ENCODE measurements at places on chromosomes 11 and 22.
A peak's percentile ranks its signal among the peaks of the same experiment; 100 is the strongest.

DNA sequence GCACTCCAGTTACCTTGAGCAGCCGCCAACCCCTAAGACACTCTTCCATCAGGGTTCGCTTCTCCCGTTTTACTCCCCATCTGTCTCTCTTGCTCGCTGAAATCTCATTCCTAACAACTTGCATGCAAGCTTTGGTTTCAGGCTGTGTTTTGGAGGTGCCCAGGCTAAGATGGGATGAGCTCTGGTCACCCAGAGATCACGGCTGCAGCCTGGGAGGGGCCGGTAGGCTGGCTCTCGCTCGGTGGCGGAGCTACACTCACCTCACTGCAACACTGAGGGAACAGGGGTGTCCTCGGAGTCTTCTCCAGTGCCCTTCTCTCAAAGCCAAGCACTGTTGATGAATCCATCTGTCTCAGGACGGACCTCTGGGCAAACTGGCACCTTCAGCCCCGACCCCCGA is 197.5 kb downstream of the BARX2 start:
- no peak for DNase-seq

- DNase-seq, result no peak
These were observed 52.2 kb downstream of the BMAL1 start for GRCh38 chr11:13329670-13330356.

DNA sequence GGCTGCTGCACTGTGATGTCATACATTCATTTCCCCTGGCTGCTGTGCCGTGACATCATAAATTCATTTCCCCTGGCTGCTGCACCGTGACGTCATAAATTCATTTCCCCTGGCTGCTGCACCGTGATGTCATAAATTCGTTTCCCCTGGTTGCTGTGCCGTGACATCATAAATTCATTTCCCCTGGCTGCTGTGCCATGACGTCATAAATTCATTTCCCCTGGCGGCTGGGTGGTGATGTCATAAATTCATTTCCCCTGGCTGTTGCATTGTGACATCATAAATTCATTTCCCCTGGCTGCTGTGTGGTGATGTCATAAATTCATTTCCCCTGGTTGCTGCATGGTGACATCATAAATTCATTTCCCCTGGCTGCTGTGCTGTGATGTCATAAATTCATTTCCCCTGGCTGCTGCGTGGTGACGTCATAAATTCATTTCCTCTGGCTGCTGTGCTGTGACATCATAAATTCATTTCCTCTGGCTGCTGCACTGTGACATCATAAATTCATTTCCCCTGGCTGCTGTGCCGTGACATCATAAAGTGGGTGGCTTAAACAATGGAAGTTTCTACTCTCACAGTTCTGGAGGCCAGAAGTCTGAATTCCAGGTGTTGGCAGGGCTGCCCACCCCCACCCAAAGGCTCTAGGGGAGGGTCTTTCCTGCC is 301.1 kb downstream of the SHANK2 start:
- DNase-seq, result no peak

DNA sequence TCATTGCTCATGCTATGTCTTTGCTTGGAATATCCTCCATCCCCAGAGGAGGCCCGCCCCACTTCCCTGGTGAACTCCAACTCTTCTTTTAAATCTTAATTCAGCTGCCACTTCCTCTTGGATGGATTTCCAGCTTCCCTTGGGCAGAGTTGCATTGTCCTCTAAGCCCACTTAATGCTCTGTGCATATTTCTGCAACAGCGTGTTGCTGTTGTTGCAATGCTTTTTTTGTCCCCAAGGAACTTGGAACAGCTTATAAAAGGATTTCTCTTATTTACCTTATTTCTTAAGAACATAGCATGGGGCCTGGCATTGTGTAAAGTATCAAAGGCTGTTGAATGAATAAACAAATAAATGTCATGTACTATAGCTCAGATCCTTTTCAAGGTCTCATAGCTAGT is 507.4 kb downstream of the METTL15 start:
- DNase-seq, result no peak

DNA sequence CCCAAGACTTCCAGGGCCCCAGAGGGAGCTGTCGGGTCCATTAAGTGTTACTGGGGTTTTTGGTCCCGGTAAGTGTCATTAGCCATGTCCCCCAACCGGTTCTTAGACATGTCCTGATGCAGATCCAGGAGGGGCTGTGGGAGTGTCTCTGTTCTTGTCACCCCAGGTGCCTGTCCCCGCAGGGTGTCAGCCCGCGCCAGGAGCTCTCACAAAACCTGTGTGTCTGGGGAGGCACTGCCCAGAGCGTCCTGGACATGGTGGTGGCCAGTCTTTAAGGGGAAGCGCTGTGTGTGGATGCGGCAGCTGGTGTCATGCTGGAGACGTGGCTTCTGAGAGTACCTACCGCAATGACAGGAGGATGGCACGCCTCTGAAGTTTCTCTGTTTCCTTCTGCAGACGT is 12.5 kb upstream of the PARVG start:
- no peak for DNase-seq

DNA sequence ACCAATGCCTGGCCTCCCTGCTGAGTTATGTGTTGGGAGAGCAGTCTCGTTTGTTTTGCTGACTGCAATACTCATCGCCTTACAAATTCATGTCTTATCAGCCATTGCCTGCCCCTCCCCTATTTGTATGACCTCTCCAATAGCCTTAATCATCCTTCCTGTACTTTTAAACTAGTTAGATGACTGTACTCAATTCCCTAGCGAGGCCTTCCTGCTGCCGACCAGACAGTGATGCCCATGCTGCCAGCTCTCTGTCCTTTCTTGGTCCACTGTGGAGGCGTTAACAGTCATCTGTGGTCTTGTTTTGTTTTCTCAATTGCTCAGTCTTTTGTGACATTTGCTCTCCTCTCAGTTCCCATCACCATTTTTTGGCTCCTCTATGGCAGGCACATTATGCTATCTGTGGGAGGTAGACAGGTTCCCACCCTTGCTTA is 20.3 kb upstream of the YPEL1 start:
- DNase-seq, result no peak

- peak; percentile 65 for DNase-seq
These were observed 3.9 kb downstream of the DBX1 start for GRCh38 chr11:20156280-20156875.

DNA sequence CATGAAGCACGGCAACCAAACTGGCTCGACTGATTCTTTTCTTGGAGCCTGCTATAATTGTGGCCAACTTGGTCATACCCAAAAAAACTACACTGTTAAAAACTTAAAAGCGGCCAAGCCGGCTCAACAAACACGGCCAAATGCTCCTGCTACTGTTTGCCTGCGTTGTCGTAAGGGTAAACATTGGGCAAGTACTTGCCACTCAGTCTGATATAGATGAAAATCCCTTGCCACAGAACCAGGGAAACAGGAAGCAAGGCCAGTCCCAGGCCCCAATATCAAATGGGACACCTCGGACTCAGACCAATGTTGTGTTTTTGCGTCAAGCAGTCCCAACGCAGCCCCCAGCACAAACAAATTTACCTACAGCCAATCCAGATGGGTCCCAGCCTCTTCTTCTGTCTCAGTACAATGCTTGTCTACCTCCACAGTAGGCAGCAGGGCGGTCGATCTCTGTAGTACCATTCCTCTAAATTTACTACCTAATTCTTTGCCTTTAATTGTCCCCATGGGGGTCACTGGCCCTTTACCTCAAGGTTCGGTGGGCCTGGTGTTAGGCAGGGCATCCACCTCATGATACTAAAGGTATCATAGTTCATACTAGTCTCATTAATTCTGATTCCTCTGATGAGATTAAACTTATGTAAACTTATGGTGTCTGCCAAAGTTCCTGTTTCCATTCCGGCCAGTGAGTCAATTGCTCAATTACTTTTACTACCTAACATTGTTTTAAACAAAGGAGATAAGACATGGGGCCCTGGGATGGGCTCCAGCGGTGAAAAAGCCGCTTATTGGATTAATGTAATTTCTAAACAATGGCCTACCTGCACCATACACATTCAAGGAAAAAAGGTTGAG is 3.7 kb upstream of the COMT start:
- no peak for DNase-seq

GRCh38 chr11:93652161-93652597 is 9.3 kb upstream of the CEP295 start:
- DNase-seq, result no peak

- DNase-seq, result no peak
These were observed 292.2 kb downstream of the ST3GAL4 start for GRCh38 chr11:126647735-126648134.

DNA sequence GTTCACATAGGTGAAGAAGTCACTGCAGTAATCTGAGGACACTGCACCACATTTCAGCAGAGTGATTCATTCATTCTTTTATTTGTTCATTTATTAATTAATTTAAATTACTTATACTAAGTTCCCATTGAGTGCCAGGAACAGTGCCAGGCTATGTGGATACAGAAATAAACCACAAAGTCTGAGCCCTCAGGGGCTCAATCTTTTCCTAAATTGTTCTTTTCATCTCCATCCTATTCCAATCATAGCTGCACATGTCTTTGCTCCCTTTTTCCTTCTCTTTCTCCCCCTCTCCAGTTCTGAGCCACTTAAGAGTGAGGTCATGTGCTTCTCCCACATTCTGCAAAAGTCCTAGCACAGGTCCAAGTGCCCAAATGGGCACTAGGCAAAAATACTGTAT is 4.9 kb downstream of the SYTL2 start:
- DNase-seq, result no peak

- DNase-seq, result no peak
These were observed 38.4 kb upstream of the KLHL35 start for GRCh38 chr11:75471176-75471973.
